ENCODE measurements at places on chromosomes 3 and 15.

DNA sequence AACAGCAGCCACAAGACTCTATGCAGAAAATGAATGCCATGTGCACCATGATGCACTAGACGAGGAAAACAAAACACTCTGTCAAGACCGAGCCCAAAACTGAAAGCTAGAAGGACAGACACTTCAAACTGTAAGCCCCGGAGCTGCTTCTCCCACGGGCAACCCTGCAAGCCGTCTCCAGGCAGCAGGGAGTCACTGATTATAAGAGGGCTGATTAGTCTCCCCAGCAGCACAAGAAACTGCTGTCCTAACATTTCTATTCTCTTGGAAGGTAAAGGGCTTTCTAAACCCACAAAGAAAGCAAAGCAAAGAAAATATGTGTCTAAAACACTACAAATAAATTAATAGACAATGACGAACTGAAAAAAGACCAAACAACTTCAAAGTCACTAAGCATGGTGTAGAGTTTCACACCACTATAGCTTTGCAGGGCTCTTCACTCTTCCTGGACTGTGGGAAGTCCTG is 15.5 kb downstream of the TBC1D2B start:
- no peak for DNase-seq

- DNase-seq = no peak
Measured at GRCh38 chr3:56629047-56629446, 54.0 kb downstream of the TASOR start.

DNA sequence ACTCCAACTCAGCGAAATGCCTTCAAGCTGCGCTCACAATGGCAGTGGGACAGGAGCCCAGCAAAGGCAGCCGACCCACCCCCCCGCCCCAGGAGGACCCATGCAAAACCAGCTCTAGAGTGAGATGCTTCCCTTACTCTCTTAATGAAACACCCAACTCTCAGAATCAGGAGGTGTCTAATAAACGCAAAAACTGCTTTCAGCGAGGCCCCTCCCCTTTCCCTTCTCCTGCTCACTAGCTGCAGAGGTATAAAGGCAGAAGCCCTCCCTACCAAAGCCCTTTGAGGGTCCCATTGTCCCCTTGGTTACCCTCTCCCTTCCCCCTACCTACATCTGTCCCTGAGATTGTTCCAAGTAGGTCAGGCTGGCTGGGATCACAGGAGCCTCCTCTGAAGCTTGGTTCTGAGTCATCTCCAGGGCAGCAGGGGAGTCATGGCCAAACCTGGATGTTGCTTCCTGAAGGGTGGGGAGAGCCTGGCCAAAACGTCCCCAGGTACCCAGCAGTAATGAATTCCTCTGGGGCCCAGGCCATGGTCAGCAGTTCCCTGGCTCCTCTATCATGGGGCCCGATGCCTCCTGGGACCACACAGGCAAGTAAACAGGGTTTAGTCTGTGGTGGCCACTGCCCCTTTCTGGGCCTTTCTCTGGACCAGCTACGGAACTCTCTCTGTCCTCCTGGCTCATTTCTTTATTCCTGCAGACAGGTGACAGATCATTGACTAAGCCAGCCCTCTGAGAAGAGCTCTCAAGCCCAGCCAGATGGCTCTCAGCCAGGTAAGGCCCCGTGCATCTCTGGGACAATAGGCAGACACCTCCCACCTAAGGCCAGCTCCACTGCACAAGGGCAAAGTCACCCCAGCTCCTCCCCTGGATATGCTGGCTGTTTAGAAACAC is 8.6 kb downstream of the KLHL25 start:
- no peak for DNase-seq

DNA sequence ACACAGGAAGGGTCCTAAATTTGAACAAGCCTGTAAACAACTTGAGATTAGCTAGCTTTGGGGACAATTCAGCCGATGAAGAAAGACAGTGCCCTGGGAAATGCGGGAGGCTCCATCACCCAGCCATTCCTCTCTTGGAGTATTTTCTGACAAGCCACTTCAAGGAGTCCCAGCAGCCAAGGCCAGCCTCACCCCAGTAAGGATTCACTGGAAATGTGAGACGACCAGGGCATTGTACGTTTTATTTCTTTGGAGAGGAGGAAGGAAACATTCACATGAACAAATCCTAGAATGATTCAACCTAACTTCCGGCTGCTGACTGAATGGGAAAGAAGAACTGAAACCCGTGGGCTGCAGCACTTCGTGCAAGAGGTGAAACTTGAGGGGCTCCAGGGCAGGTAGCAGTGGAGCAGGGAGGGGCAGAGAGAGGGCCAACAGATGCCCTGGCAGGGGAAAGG is 116.4 kb upstream of the ARHGEF3 start:
- no peak for DNase-seq

DNA sequence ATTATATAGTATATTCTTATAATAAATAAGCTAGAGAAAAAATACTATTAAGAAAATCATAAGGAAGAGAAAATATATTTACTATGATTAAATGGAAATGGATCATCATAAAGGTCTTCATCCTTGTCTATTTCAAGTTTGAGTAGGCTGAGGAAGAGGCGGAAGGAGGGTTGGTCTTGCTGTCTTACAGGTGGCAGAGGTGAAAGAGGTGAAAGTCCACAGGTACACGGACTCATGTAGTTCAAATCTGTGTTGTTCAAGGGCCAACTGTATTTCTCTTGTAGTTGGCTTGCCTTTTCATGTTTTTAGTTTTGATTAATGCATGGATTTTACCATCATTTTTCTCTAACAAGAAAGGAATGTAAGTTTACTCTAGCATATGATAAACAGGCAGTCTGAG is 41.7 kb downstream of the PDCD6IP start:
- no peak for DNase-seq

DNA sequence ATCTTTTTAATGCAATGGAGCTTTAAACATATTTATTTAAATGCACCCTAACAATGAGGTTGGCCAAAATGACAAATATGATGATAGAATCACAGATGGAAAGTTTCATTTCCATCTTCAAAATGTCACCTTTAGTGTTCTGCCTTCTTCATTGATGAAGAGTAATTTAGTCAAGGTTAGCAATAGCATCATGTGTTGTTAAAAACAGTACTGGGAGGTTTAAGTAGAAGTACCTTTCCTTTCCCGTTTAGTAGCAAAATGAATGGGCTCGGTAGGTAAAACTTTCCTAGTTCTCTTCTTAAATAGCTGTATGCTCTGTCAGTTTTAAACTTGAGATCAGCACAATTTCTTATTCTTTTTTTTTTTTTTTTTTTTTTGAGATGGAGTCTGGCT is 35.1 kb downstream of the EIF2AK4 start:
- DNase-seq = no peak

DNA sequence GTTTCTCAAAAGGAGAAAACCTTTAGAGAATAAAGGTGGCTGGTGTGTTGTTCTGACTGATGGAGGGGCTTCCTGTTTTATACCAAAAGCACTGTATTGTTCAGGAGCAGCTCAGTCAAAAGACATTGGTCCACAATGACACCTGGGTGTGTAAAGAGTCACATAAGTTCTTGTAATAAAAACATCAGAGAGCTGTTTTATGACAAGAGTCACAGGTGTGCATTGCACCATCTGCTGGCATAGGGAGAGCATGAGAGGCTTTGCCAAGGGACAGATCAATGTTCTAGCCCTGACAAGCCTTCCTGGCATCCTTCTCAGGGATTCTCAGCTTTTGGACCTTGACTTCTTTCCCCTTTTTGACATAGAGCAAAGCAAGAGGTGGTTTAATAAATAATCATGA is 20.4 kb downstream of the ARPP21 start:
- no peak for DNase-seq

DNA sequence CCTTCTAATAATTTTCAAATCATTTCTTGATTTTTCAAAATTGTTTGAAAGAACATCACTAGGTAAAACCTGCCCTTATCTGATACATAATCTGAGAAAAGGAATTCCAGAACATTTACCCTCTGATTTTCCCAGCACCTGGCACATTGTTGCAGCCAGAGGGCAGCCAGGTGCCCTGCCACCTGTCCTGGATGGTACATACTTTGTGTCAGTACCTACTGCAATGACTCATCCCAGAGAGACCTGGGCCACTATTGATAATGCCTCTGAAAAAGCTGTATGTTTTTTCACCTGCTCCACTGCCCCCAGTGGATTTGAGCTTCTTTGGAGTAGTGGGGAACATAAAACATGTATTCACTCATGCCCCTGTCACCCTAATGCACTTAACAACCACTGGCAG is 648.9 kb upstream of the GBE1 start:
- no peak for DNase-seq

- DNase-seq = no peak
Measured at GRCh38 chr3:98021830-98022560, 13.1 kb downstream of the GABRR3 start.

GRCh38 chr15:100098705-100099104 is 243.1 kb downstream of the ADAMTS17 start:
- no peak for DNase-seq

GRCh38 chr3:43334976-43335375 is 48.6 kb downstream of the SNRK start:
- DNase-seq = no peak

- DNase-seq = no peak
Measured at GRCh38 chr3:177351757-177352158, 154.5 kb upstream of the TBL1XR1 start.

DNA sequence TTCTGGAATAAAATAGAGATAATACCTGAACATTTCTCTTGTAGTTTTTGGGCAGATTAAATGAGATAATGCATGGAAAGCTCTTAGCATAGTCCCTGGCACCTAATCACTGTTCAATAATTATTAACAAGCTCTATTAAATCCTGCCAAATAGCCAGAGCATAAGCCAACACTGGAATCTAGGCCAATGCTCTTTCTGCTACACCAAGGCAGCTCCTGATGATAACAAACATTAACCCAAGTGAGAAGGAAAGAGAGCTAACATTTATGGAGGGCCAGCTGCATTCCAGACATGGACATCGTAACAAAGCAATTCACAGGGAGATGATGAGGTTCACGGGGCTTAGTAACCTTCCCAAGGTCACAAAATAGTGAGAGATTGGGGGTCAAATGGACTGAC is 23.3 kb downstream of the LARP6 start:
- DNase-seq = no peak

- no peak for DNase-seq
Measured at GRCh38 chr15:69290346-69291164, 8.2 kb upstream of the PAQR5 start.

DNA sequence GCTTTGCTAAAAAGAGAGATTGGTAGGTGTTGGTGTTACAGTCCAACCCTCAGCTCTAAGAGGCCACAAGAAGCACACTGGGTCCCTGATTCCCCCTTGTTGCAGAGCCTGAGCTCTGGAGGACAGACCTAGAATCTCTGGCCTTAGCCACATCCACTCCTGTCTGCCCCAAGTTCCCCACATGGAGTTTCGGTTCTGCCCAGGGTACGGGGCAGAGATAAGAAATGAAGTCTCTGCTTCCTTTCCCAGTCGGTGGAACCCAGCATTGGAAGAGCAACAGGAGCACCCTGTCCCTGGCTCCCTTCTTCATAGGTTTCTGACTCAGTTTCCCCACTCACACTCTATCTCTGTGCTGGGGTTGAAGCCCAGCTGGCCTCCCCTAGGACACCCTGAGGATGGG is 13.2 kb downstream of the PRR23E start:
- DNase-seq = no peak

GRCh38 chr15:92725171-92725570 is 69.6 kb upstream of the FAM174B start:
- no peak for DNase-seq

- no peak for DNase-seq
Measured at GRCh38 chr3:119557877-119558269, 1.5 kb downstream of the CD80 start.

GRCh38 chr3:30551266-30551665 is 55.1 kb upstream of the TGFBR2 start:
- no peak for DNase-seq

DNA sequence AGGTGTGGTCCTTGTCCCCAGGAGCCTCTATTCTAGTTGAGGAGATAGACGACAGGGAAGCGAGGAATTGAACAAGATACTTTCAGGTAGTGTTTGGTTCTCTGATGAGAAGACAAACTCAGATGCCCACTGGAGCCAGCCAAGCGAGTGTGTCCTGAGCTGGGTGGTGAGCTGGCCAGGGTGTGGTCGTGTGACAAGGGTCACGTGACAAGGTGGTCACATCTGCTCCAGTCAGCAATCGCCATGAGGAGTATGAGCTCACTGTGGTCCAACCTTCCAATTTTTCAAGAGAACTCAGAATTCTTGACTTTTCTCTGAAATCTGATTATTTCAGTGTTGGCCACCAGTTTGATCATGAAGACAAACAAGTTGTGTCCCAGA is 39.5 kb downstream of the SLC6A6 start:
- DNase-seq = no peak

DNA sequence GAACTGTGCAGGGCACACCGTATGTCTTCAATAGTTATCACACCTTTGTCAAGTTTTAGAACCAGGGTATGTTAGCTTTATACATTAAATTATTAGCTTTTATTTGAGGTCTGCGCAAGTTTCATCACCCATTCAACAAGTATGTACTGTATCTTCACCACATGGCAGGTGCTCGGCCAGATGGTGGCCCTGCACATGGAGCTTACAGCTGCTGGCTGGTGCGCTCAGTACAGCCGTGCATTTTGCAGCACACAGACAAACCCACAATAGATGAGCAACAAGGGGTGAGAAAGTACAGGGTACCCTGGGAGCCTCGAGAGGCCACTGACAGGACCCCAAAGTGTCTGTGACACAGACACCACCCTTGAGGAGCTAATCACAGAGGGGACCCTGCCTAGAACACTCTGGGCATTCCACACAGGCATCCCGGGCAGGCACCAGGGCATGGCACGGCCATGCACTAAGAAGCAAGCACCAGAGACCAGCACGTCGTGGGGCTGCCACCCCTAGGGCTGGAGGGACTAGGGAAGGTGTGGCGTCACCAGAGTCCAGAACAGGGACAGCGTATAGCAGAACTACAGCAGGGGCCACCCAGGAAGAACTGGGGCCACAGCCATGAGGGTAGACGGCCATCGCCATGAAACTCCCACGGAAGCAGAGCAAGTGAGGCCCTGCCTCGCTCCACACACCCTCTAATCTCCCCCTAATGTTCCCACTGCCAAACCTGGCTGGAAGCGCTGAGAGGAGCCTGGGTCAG is 27.4 kb downstream of the ZXDC start:
- DNase-seq = no peak

DNA sequence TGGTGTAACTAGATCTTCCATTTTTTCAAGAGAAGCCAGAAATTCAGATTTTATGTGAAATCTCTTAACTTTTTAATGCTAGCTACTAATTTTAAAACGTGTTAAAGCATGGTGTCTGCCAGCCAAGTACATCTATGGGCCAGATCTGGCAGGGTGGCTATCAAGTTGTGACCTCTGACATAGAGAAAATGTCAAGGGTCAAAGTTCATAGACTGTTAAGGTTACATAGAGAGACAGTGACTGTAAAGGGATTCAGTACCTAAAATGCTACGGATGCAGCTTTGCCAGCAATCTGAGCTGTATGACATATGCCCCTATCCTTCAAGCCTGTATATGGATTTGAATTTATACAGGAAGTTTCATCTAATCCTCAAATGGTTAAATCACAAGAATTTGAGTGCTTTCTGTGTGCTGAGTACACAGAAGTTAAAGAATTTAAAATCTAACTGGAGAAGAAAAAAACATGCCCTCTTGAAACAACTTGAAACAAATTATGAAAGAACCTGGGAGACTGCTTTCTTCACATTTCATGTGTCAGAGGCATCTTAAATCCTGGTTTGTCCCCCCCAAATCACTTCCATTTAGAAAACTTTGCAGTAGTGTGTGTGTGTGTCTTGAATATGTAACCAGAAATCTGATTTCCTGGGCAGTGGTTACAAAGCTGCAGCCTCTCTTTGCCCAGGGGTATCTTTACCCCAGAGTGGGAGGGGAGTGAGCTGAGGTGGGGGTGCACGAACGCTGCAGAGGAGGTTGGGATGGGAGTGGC is 895 bp upstream of the ARHGAP31 start:
- DNase-seq = no peak

- DNase-seq = no peak
Measured at GRCh38 chr3:50850639-50851511, 176.1 kb downstream of the DOCK3 start.

GRCh38 chr3:49916686-49917085 is 12.9 kb downstream of the MON1A start:
- no peak for DNase-seq

Measured in D721Med (cell line).